ENCODE measurements at places on chromosomes 3 and 15. TPM values are rescaled to one million over a fixed set of nuclear protein-coding genes. Genes with fewer than 3 reads are reported as not detected.

The CGNL1 gene
- 7.1 TPM for total RNA-seq

The CFAP100 gene
- not detected for total RNA-seq

The KIF23 gene
- total RNA-seq: 13.5 TPM

The SLC2A2 gene
- not detected for total RNA-seq

The ADAMTS17 gene
- 3.4 TPM for total RNA-seq

The CACNA1D gene
- 0.95 TPM for total RNA-seq

The SKOR1 gene
- 0.27 TPM for total RNA-seq

The SNX33 gene
- total RNA-seq: 21.6 TPM

The PTH1R gene
- 3.1 TPM for total RNA-seq

The USP13 gene
- 17.2 TPM for total RNA-seq

The DENND4A gene
- total RNA-seq: 14.5 TPM

Measured in chondrocyte (in vitro differentiated cells).